BJ (cell line): ENCODE measurements at places on chromosomes 7 and 10. TPM values are rescaled to one million over a fixed set of nuclear protein-coding genes. Genes with fewer than 3 reads are reported as not detected.

C10orf67 gene
- polyA plus RNA-seq = 0.10 and 0.15 TPM in 2 replicates

LRRC18 gene
- polyA plus RNA-seq = not detected in 2 replicates

ATOH7 gene
- 0.05 TPM in 1 of 2 replicates, not detected in the other for polyA plus RNA-seq

MAT1A gene
- polyA plus RNA-seq = not detected in 2 replicates

ARMC3 gene
- polyA plus RNA-seq = not detected in 2 replicates

GPR26 gene
- 0.01 TPM in 1 of 2 replicates, not detected in the other for polyA plus RNA-seq

EBLN1 gene
- polyA plus RNA-seq = not detected in 2 replicates

SPDYE1 gene
- polyA plus RNA-seq = not detected in 2 replicates

CYP26C1 gene
- 0.05 and 0.09 TPM in 2 replicates for polyA plus RNA-seq

LMTK2 gene
- polyA plus RNA-seq = 3.0 and 3.8 TPM in 2 replicates

MEOX2 gene
- not detected in 2 replicates for polyA plus RNA-seq

DGKB gene
- polyA plus RNA-seq = 0.05 and 0.09 TPM in 2 replicates

ERVW-1 gene
- polyA plus RNA-seq = not detected in 2 replicates

PSPH gene
- 62.0 and 76.2 TPM in 2 replicates for polyA plus RNA-seq

SSBP1 gene
- polyA plus RNA-seq = 55.0 and 139 TPM in 2 replicates

STK31 gene
- polyA plus RNA-seq = not detected in 2 replicates

FAM25C gene
- polyA plus RNA-seq = not detected in 2 replicates

IDE gene
- polyA plus RNA-seq = 15.1 and 30.7 TPM in 2 replicates

MRPL32 gene
- 35.6 and 44.5 TPM in 2 replicates for polyA plus RNA-seq

SLC13A1 gene
- polyA plus RNA-seq = not detected in 2 replicates

CRHR2 gene
- not detected in 2 replicates for polyA plus RNA-seq

OIT3 gene
- polyA plus RNA-seq = 0.07 TPM in 1 of 2 replicates, not detected in the other

ICA1 gene
- 0.15 and 0.60 TPM in 2 replicates for polyA plus RNA-seq

MMP21 gene
- not detected in 2 replicates for polyA plus RNA-seq

EMX2 gene
- polyA plus RNA-seq = 0.31 and 0.51 TPM in 2 replicates
